ENCODE measurements at places on chromosomes 16 and 17.
A peak's percentile ranks its signal among the peaks of the same experiment; 100 is the strongest.

DNA sequence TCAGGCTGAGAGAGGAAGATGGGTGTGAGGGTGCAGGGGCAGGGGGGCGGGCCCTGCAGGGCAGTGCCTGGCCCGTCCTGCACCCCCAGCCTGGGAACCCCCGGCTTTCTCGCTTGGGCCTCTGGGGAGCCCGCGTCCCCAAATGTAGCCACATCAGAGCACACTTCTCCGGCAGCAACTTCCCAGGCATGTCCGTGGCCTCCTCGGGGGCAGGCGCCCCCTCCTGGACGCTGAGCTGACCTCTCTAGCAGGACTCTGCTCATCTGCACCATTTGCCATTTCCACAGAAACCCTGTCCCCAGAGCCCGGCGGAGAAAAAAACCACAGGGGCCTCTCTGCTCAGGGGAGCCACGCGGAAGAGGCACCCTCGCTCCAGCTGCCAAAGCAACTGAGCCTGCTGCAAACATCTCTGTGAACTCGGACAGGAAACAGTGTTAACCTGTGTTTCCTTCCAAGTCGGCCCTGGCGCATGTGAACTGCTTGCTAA is 63.4 kb downstream of the KLHDC4 start:
- DNase-seq: peak; percentile 28

GRCh38 chr17:329784-330420 is 22.7 kb downstream of the RPH3AL start:
- DNase-seq: peak; percentile 37

DNA sequence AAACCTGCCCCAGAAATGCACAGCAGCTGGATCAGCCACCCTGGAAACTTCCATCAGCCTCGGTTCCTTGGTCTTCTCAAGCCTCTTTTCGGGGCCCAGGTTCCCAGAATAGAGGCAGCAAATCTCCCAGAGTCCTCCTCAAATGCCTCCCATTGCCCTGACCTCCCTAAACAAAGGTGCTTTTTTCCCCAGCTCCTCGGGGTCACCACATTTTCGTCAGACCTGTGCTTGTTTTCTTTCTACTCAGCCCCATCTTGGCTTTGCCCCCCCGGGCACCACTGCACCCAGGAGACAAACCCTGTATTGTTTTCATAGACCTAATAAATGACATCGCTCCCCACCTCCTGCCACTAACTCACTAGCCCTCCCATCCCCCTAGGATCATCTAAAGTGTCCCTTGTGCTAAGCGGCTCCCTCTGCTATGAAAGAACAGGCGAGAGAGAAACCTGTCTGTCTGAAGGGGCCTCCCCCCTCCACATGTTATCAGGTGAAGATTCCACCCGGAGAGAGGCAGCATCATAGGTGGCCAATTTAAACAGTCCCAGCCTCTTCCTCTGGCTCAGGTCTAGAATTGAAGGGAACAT is 451.1 kb downstream of the SOX9 start:
- DNase-seq: no peak

GRCh38 chr16:57888128-57888527 is 82.8 kb downstream of the CNGB1 start:
- no peak for DNase-seq

DNA sequence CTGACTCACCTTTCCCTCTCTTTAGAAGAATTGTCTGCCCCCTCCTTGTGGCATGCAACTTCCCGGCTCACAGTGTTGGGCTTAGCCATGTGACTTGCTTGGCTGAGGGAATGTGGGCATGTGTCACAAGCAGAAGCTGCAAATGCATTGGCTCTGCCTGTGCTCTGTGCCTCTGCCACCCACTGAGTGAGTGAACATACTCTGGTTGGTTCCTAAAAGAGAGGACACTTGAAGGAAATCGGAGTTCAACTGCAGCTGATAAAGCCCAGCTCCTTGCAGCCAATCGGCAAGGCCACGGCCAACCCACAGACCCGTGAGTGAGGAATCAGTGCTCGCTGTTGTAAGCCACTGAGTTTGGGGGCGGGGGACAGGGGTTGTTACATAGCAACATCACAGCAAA is 10.9 kb upstream of the GINS2 start:
- DNase-seq: no peak

DNA sequence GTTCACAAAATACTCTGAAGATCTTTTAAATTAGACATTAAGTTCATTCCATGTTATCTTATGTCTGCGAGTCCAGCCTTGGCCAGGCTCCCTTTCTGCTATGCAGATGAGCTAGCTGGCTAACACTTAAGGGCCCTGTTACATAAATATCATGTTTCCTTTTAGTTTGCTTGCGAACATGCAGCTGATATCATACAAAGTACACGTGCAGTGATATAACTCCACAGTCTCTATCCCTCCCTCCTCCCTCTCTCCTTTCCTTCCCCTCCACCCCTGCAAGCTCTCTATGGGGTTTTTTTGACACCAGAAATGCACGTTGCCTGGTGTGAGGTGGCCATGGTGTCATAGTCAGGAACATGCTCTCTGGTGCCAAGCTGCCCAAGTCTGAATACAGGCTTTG is 46.1 kb downstream of the ARHGAP17 start:
- DNase-seq: no peak

DNA sequence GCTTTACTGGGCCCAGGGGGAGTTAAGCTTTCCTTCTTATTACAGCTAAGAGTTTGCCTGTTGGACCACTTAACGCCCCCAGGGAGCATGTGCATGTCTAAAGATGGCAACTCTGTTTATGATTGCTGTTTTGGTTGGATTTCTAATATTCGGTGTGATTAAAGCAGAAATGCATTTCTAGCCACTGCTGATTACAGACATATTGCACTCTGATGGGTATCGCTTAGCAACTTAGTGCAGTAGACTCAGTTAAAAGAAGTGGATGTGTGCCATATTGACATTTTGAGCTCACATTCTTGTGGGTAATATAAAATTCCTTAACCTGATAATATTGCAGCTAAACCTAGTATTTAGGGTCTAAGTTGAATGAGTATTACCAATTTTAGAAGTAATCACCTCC is 4.2 kb downstream of the NF1 start:
- no peak for DNase-seq
